ENCODE measurements at places on chromosomes 3 and 15.

DNA sequence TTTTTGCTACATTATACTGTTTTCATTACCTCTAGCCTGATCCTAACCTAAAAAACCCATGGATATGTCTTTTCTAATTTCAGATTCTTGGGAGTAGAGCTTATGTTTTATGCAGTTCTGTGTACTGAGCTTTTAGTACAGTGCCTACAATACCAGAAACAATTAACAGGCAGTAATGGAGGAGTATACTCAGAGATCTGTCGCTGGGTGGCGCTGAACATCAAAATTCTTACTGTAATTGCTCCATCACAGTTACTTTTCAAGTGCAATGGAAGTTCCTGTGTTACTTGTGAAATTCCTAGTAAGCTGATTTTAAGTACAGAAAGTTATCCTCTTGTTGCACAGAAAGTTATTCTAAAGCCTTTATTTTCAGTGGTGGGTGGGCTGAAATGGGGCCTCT is 66.9 kb downstream of the RNF13 start:
- peak; percentile 71 for DNase-seq

DNA sequence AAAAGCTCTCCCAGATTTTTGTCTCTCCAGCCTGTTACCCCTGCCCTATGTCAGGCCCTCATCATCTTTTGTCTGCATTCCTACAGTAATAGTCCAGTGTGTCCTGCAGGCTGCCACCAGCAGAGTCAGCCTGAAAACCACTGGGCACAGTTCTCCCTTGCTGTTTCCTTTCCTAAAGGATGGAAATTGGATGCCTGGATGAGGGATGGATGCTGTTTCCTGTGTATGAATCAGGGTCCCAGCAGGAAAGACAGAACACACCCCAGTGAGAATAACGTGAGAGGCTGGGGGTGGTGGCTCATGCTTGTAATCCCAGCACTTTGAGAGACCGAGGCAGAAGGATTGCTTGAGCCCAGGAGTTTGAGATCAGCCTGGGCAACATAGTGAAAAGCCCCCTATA is 3.3 kb upstream of the SNX33 start:
- peak; percentile 62 for DNase-seq

GRCh38 chr3:11195721-11196332 is 41.5 kb downstream of the HRH1 start:
- peak; percentile 93 for DNase-seq

DNA sequence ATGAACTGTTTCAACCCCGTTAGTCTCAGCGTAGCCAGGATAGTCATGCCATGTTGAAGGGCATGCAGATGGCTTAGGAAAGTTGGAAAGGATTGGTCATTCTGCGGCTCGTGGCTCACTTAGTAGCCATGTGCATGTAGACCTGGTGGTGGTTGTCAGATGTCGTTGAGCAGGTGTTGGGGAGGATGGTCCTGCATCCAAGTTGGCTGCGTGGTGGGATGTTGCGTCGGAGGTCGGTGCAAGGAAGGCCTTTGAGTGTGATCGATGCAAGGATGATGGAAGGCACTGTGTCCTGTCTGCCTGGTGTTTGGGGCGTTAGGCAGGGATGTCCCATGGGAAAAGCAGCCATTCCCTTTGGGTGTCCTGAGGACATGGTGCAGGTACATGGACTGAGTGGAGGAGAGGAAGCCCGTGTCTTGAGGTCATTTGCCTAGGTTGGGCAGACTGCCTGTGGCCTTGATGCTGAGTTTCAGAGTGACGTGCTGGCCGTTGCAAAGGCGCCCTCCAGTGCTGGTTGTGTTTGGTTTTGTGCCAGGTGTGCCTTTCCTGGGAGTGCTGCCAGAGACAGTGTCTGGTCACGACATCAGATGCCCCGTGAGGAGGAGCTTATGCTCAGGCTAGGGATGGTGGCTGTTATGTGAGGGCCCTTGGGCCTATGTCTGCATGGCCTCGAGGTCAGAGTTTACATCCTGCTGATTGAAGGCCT is 103.4 kb downstream of the SNRPN start:
- DNase-seq, result no peak

GRCh38 chr3:100403362-100404249 is 2.3 kb downstream of the LNP1 start:
- DNase-seq, result peak; percentile 30

GRCh38 chr3:158160958-158161357 is 51.1 kb downstream of the RSRC1 start:
- DNase-seq, result peak; percentile 88

GRCh38 chr3:147390589-147391569 is 15.5 kb downstream of the ZIC4 start:
- no peak for DNase-seq

All from EH (cell line).